ENCODE measurements at places on chromosomes 6 and 20.

GRCh38 chr6:1024587-1024986 lies 287.3 kb upstream of the FOXQ1 start:
- no peak for DNase-seq

DNA sequence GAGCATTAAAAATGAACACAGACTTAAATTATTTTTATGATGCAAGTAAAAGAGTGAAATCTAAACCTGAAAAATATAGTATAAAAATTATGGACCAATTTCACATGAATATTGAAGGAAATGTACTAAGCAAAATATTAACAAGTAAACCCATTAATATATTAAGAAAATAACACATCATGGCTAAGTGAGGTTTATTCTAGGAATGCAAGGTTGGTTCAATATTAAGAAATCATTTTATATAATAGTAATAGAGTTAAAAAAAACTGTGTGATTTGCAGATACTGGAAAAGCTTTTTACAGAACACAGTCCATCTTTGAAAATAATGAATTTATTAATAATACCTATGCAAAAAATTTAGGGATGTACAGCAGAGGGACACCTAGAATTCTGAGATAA lies 20.9 kb downstream of the ZSCAN12 start:
- no peak for DNase-seq

DNA sequence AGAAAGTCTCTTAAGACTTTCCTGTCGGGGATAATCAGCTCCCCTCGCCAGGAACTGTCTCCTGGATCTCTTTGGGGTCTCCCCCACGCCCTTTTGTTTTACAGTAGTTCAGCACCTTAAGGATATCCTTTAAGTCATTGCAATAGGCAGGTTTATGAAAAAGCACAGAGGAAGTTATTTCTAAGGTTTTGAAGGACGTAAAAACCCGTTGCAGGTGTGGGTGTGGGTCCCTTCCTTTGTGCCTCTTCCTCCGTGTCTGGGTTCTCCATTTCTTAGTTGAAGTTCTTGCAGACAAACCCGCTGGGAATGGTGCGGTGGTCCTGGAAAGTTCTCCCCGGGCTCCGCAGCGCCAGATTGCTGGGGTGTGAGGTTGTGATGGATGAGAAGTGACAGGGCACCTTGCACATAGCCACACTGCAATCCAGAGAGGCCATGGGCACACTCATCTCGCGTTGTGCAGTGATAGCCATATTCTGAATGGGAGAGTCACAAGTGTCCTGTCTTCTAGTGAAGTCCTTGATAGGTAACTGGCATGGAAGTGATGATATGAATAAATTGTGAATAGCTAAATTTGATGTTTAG lies 65.2 kb downstream of the GTF2H5 start:
- DNase-seq, result no peak

GRCh38 chr20:57048027-57048869 lies 218.2 kb downstream of the BMP7 start:
- no peak for DNase-seq

- DNase-seq, result no peak
These were observed 47.2 kb downstream of the VEGFA start for GRCh38 chr6:43817192-43817591.

GRCh38 chr20:25491446-25492038 lies 84.1 kb downstream of the GINS1 start:
- no peak for DNase-seq

- DNase-seq, result no peak
These were observed 128.3 kb downstream of the TSHZ2 start for GRCh38 chr20:53100476-53100911.

- no peak for DNase-seq
These were observed 179.4 kb downstream of the KIF16B start for GRCh38 chr20:16393836-16394235.

GRCh38 chr20:20778676-20779075 lies 66.2 kb upstream of the RALGAPA2 start:
- no peak for DNase-seq

GRCh38 chr6:15351631-15352030 lies 105.8 kb downstream of the JARID2 start:
- DNase-seq, result no peak

DNA sequence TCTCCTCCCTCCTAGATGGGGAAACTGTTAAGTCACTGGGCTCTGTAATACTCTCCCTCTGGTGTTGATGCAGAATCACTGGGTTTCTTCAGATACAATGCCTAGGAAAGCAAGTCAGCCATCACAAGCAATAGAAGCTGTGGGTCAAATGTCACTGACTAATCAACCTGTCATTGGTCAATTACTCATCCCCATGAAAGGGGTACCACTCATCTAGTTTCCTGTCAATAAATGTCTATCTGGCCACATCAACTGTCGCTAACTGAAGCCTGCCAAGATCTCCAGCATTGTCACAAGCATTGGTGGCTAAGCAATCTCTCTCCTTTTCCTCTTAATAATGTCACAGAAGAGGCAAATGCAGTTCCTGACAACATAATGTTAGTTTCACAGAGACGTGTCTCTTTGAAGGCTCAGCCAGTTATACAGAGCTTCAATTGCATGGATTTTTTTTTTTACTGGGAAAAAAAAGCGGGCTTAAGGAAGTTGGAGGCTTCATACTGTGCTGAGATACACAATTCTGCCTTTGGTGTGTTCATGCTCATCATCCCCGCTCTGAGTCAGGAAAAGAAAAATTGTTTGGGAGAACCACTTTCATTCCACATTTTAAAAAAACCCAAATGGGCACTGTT lies 355.9 kb downstream of the BTBD9 start:
- no peak for DNase-seq

GRCh38 chr6:121694389-121694788 lies 258.9 kb downstream of the GJA1 start:
- no peak for DNase-seq

GRCh38 chr6:48744948-48745347 lies 634.0 kb upstream of the PTCHD4 start:
- DNase-seq, result no peak

DNA sequence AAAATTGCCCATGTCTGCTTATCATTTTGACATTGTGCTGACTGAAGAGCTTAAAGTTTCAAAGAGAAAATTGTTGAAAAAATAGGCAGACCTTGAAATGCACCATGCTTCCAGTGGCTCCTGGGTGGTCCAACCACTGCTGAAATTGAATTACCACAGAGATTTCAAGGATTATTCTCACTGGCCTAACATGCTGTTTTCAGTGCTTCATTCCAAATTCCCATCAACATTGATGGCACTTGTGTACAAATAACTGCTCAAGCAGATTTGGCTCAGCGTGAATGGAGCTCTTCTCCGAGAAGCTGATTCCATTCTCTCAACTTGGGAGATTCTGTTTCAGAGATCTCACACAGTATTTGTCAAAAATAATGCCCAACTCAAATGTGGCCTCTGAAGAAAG lies 75.5 kb downstream of the LAMA4 start:
- no peak for DNase-seq

DNA sequence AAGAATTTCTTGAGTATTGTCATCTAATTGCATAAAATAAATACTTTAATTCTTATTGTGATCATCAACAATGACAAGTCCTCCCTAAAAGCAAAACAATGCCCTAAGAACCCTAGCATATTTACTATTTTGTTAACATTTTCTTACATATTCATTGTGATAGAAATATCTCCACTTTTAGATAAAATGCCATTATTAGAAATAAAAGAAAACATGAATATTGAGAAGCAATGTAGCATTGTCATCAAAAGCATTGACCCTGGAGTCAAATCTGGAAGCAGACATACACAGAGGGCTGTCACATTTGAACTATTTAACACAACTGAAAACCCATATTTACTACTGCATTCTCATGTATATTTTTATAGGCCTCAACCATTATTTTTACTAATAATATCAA lies 257.7 kb downstream of the SYNE1 start:
- no peak for DNase-seq

- no peak for DNase-seq
These were observed 141.1 kb upstream of the TNFAIP3 start for GRCh38 chr6:137725949-137726348.

GRCh38 chr6:161105408-161105807 lies 113.8 kb downstream of the MAP3K4 start:
- no peak for DNase-seq

GRCh38 chr20:58982406-58983114 lies 1.5 kb downstream of the NELFCD start:
- no peak for DNase-seq

DNA sequence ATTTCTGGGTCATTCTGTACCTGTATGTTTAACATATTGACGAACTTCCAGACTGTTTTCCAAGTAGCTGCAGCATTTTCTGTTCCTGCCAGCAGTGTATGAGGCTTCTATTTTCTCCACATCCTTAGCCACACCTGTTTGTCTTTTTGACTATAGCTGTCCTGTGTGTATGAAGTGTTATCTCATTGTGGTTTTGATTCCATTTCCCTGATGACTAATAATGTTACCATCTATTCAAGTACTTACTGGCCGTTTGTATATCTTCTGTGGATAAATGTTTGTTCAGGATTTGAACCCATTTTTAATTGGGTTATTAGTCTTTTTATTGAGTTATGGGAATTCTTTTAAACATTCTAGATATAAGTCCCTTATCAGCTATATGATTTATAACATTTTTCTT lies 95.2 kb downstream of the JAG1 start:
- DNase-seq, result no peak

DNA sequence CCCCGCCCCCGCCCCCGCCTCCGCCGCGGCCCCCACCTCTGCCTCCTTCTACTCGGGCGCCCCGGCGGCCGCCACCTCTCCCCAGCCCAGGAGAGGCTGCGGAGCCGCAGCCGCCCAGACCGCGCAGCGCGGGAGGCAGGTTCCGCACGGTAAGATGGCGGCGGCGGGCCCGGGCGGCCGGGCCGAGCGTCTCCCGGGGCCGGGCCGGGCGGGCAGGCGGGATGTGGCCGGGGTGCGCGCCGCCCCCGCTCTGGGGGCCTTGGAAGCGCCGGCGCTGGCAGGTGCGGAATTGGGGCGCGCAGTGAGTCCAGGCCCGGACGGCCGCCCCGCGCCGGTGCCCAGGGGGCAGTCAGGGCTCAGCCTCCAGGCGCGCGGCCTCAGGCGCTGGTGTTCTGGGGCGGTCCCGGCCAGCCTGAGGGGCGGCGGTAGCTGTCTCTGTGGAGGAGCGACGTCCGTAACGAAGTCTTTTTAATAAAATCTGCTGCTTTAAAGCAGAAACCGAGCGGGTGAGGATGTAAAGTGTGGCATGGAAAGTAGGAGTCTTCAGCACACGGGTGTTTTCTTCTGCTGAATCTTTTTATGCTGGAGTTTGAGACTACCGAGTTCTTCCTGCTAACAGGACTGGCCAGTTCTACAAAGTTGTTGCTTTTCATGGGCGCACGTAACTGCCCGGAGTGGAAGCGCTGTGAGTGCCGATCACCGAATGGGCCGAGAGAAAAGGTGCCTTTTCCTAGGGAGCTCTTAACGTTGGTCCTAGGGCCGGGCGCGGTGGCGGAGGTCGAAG lies at the start of gene GID8:
TSS of gene GID8 (plus strand) at position 43 of the 784 bp plus-strand sequence. CDS start 3,356 bp downstream, outside the sequence.
- DNase-seq, result no peak

DNA sequence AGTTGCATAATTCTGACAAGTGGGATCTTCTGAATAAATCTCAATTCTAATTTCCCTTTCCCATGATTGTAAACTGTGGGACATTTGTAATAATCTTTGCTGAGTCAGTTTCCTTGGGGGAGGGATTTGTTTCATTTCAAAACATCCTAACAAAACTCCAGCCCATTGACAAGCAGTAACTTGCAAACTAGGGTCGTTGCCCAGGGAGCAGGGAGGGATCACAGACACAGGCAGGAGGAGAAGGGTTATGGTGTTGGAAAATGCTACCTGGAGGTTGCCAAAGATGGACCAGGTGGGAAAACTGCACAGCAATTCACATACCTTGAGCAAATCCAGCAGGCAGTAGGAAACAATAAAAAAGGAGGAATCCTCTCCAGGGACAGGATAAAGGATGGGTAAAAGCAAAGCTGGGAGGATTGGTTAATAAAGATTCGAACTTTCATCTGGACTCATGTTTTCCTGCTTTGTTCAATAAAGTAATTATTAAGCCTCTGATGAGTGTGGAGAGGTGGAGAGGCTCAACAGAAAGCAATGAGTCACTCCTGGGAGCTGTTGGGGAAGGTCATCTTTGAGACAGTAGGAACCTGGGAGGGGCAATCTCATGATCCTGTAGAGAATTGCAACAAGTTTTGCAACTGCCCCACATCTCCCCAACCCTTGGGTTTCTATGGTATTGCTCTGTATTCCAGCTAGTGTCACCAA lies 87.3 kb upstream of the AKIRIN2 start:
- DNase-seq, result no peak

DNA sequence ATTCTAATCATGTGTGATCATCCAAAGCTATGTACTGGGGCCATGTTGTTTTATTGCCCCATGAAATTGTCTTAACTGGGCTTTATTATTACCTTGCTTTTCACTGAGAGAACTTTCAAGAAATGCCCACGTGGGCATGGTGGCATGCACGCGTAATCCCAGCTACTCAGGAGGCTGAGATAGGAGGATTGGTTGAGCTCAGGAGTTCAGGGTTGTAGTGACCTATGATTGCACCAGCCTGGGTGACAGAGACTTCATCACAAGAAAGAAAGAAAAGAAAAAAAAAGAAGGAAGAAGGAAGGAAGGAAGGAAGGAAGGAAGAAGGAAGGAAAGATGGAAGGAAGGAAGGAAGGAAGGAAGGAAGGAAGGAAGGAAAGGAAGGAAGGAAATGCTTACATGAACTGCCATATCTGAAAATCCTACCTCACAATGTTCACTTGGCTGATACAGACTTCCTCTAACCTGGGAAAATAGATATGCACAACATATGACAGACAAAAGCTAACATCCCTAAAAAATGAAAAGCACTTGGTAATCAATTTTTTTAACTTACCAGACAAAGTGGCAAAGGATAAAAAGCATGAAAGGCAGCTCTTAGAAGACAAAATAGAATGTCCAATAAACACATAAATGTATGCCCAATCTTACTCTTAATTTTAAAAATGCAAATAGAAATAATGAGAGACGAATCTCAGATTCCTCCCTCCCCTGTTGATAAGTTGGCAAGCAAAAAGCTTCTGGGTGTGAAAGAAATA lies 25.5 kb upstream of the TMEM244 start:
- DNase-seq, result no peak

- DNase-seq, result no peak
These were observed 174.0 kb downstream of the TASP1 start for GRCh38 chr20:13464702-13465101.

DNA sequence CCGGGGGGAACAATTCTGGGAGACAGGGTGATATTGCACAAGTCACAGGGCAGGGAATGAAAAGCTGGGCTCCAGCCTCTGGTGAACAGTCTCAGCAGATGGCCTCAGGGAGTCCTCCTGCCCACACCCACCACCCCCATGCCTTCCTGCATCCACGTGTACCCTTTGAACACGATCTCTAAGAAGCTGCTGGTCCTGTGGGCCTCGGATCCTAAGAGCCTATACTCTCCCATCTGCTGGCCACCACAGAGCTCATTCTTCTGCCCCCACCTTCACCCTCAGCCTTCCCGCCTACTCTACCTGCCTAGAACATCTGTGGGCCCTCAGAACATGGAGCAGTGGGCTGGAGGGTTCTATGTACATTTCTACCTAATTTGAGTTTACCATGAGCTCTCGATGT lies 60.3 kb downstream of the TRERF1 start:
- no peak for DNase-seq
